ENCODE measurements at places on chromosomes 4 and X.

DNA sequence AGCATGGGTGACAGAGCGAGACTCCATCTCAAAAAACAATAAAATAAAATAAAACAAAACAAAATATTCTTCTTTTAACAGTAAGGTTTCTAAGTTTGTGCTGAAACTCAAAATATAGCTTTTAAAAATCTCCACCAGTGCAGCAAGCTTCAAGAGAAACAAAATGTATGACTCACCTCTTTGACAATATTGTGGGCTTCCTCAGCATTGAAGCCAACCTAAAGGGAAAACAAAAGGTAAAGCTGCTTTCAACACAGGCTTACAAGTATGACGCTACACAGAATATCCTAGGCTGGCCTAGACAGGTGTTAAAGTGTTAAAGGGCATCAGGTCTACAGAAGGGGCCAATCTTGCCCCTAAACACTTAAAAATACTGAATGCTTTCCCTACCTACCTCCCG is 1.2 kb downstream of the DYNLT3 start:
- no peaks in the 10 kb centered on the region for H3K4me1 ChIP-seq
- H3K27ac ChIP-seq = no peak overlapping the region

GRCh38 chr4:95544113-95545103 is 4.4 kb downstream of the UNC5C start:
- H3K27me3 ChIP-seq = peaks cover 9% of the 10 kb centered on the region
- H3K36me3 ChIP-seq = no peaks in the 10 kb centered on the region
- DNase-seq = no peak
- no peak overlapping the region for H3K4me3 ChIP-seq
- no peaks in the 10 kb centered on the region for H3K4me1 ChIP-seq

DNA sequence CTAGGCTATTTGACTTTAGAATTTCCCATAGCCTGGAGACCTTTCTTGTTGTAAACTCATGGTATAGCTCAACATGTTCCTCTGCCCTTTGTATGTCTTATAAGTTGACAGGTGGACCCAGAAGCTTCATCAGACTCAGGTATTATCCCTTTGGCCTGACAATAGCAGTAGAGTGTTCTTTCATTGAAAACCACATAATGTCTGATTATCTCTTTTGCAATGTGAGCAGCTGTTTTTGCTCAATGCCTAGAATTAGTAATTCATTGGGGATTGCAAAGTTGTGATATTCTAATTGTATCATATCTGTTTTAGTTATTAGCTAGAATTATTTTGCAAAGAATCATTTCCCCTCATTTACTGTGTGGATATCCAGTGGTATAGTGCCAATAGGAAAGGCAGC is 27.5 kb downstream of the TBC1D19 start:
- no peak for DNase-seq
- H3K27me3 ChIP-seq = no peaks in the 10 kb centered on the region
- no peaks in the 10 kb centered on the region for H3K36me3 ChIP-seq
- no peak overlapping the region for H3K4me3 ChIP-seq
- no peak overlapping the region for H3K27ac ChIP-seq

GRCh38 chr4:36274158-36274557 is 7.3 kb upstream of the DTHD1 start:
- DNase-seq = no peak
- no peak overlapping the region for H3K27ac ChIP-seq
- no peaks in the 10 kb centered on the region for H3K36me3 ChIP-seq
- H3K4me3 ChIP-seq = no peak overlapping the region
- no peaks in the 10 kb centered on the region for H3K27me3 ChIP-seq

- peaks cover 31% of the 10 kb centered on the region for H3K4me1 ChIP-seq
- H3K27me3 ChIP-seq = no peaks in the 10 kb centered on the region
- DNase-seq = no peak
Observed at GRCh38 chr4:25843340-25844097, 19.3 kb downstream of the SEL1L3 start.

- DNase-seq = no peak
- no peaks in the 10 kb centered on the region for H3K36me3 ChIP-seq
- H3K27me3 ChIP-seq = peaks cover 2% of the 10 kb centered on the region
Observed at GRCh38 chr4:90126805-90127204, 389 bp upstream of the CCSER1 start.

- H3K27me3 ChIP-seq = no peaks in the 10 kb centered on the region
- no peaks in the 10 kb centered on the region for H3K36me3 ChIP-seq
- no peaks in the 10 kb centered on the region for H3K4me1 ChIP-seq
- no peak overlapping the region for H3K4me3 ChIP-seq
- no peak overlapping the region for H3K27ac ChIP-seq
- no peak for DNase-seq
Observed at GRCh38 chr4:12880844-12881243, 603.3 kb downstream of the RAB28 start.

GRCh38 chr4:169229571-169230028 is 41.2 kb downstream of the SH3RF1 start:
- H3K4me3 ChIP-seq = no peak overlapping the region
- H3K27me3 ChIP-seq = no peaks in the 10 kb centered on the region
- no peaks in the 10 kb centered on the region for H3K36me3 ChIP-seq
- H3K4me1 ChIP-seq = peaks cover 4% of the 10 kb centered on the region

DNA sequence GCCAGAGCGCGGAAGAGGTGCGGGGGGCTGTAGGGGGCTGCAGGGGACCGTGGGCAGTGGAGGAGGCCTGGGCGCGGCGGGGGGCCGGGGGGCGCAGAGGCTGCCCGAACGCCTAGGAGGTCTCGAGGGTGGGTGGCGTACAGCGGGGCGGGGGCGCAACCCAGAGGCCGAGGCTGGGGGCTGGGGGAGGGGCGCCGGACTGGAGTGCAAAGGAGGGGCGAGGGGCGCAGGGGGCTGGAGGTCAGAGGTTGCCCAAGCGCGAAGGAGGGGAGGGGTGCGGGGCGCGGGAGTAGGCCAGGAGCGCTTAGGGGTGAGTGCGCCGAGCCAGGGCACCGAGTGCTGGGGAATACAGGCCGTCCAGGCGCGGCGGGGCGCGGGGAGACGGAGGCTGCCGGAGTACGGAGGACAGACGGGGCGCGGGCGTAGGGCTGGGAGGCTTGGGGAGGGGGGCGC is 255 bp downstream of the GYG2 start:
- H3K27ac ChIP-seq = no peak overlapping the region
- no peaks in the 10 kb centered on the region for H3K4me1 ChIP-seq
- no peaks in the 10 kb centered on the region for H3K36me3 ChIP-seq
- H3K27me3 ChIP-seq = no peaks in the 10 kb centered on the region
- no peak overlapping the region for H3K4me3 ChIP-seq
- DNase-seq = no peak

GRCh38 chr4:150632639-150633038 is 50.7 kb downstream of the MAB21L2 start:
- H3K27ac ChIP-seq = no peak overlapping the region
- no peak overlapping the region for H3K4me3 ChIP-seq
- H3K4me1 ChIP-seq = no peaks in the 10 kb centered on the region
- H3K36me3 ChIP-seq = no peaks in the 10 kb centered on the region
- H3K27me3 ChIP-seq = no peaks in the 10 kb centered on the region

DNA sequence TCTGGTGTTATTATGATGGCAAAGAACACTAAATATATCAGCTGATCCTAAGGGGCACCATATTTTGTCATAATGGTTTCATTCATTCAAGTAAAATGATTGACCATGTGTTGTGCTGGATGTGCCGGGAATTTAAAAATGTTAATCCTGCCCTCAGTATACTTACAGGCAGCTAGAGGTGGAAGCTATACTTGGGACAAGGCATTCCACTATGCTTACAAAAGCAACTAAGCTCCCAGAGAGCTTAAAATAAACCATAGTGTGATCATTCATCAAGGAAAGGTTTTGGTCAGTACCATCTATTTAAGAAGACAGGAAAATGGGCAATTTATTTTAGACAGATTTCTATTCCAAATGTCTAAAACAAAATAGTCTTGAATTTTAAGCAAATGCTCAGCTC is 46.4 kb downstream of the NR3C2 start:
- no peak overlapping the region for H3K4me3 ChIP-seq
- no peaks in the 10 kb centered on the region for H3K4me1 ChIP-seq
- H3K27me3 ChIP-seq = no peaks in the 10 kb centered on the region
- no peak overlapping the region for H3K27ac ChIP-seq
- H3K36me3 ChIP-seq = no peaks in the 10 kb centered on the region
- no peak for DNase-seq

GRCh38 chr4:81442484-81443085 is 29.1 kb downstream of the RASGEF1B start:
- no peak overlapping the region for H3K27ac ChIP-seq
- no peaks in the 10 kb centered on the region for H3K27me3 ChIP-seq
- DNase-seq = no peak
- H3K4me3 ChIP-seq = no peak overlapping the region

GRCh38 chr4:156956826-156957368 is 14.7 kb downstream of the PDGFC start:
- H3K4me3 ChIP-seq = no peak overlapping the region
- H3K4me1 ChIP-seq = no peaks in the 10 kb centered on the region
- no peak overlapping the region for H3K27ac ChIP-seq
- H3K36me3 ChIP-seq = no peaks in the 10 kb centered on the region
- no peaks in the 10 kb centered on the region for H3K27me3 ChIP-seq

DNA sequence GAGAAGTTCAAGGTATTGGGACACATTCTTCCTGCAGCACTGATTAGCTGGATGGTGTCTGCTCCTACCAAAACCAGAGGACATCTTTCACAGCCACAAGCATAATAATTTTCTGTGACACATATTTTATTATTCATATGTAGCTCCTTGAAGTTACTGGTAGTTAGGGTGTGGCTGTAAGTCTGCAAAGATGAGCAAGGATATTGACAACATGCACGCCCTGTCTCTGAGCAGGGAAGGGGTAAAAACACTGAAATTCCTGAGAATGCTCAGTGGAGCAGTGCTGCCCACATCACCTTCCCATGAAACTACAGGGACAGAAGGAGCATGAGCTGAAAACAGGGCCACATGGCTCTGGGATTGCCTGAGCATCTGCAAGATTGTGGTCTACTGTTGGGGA is 38.9 kb downstream of the PARM1 start:
- H3K4me1 ChIP-seq = peaks cover 33% of the 10 kb centered on the region
- H3K27me3 ChIP-seq = no peaks in the 10 kb centered on the region
- H3K27ac ChIP-seq = no peak overlapping the region
- no peak for DNase-seq
- H3K36me3 ChIP-seq = no peaks in the 10 kb centered on the region
- no peak overlapping the region for H3K4me3 ChIP-seq

DNA sequence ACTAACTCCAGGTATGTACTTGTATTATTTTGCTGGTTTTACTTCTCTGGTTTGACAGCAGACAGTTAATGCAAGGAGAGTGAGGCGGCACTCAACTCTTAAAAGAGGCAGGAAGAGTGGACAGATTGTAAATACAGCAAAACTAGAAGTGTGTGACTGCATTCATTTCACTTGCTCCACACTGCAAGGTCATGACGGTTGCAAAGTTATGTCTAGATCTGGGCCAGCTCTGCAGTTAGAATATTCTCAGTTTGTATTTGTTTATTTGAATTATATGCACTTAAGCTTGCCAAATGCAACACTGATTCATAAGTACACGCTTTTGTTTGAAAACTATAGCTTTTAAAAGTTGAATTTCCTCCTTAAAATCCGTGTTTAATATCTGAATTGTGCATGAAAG is 148.9 kb downstream of the STIM2 start:
- no peaks in the 10 kb centered on the region for H3K4me1 ChIP-seq
- no peak overlapping the region for H3K27ac ChIP-seq
- no peak overlapping the region for H3K4me3 ChIP-seq
- no peaks in the 10 kb centered on the region for H3K27me3 ChIP-seq
- DNase-seq = no peak

DNA sequence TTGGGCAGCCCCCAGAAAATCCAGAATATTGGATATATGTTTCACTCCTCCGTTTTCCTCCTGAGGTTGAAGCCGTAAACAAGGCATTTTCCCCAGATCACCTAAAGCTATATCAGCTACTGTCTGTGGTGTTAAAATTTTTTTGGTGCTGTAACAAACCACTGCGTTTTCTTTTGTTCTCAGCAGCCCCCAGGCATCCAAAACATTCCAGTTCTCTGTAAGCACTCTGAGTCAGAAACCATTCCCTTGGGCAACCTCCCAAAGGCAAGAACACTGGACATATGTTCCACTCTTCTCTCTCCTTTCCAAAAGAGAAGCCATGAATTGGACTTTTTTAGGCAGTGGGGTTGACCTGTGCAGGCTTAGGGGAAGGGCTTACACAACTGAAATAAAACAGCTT is 310.9 kb downstream of the MID1IP1 start:
- no peak overlapping the region for H3K4me3 ChIP-seq
- no peak for DNase-seq
- H3K4me1 ChIP-seq = no peaks in the 10 kb centered on the region
- no peaks in the 10 kb centered on the region for H3K36me3 ChIP-seq
- H3K27me3 ChIP-seq = no peaks in the 10 kb centered on the region

DNA sequence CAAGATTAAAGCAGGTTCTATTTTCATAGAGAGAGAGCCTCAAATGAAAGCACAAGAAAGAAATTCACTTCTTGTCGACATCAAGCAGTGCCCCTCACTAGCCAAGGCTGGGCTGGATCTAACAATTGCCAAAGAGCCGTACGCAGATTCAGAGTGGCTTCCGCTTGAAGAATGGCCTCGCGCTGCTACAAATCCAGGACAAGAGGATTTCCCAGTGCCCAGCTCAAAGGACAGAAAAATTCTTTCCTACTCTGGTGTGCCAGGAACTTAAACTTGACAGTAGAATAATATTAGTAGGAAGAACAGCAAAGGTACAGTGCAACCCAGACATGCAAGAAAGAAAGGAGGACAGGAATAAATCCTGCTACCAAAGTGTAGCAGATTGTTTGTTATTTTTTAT is 56.5 kb upstream of the PPARGC1A start:
- H3K36me3 ChIP-seq = no peaks in the 10 kb centered on the region
- no peak overlapping the region for H3K27ac ChIP-seq
- H3K27me3 ChIP-seq = no peaks in the 10 kb centered on the region
- DNase-seq = no peak
- no peak overlapping the region for H3K4me3 ChIP-seq

- H3K27ac ChIP-seq = no peak overlapping the region
- H3K27me3 ChIP-seq = no peaks in the 10 kb centered on the region
- no peaks in the 10 kb centered on the region for H3K4me1 ChIP-seq
- no peak for DNase-seq
- no peak overlapping the region for H3K4me3 ChIP-seq
Observed at GRCh38 chr4:123077330-123077729, 154.9 kb upstream of the NUDT6 start.

GRCh38 chr4:76526585-76526990 is 91.6 kb downstream of the SHROOM3 start:
- H3K27me3 ChIP-seq = no peaks in the 10 kb centered on the region
- no peak for DNase-seq
- H3K27ac ChIP-seq = no peak overlapping the region
- no peaks in the 10 kb centered on the region for H3K4me1 ChIP-seq

- no peaks in the 10 kb centered on the region for H3K4me1 ChIP-seq
- H3K4me3 ChIP-seq = no peak overlapping the region
- H3K36me3 ChIP-seq = no peaks in the 10 kb centered on the region
- no peak overlapping the region for H3K27ac ChIP-seq
Observed at GRCh38 chr4:47309165-47309564, 154.3 kb downstream of the COMMD8 start.

DNA sequence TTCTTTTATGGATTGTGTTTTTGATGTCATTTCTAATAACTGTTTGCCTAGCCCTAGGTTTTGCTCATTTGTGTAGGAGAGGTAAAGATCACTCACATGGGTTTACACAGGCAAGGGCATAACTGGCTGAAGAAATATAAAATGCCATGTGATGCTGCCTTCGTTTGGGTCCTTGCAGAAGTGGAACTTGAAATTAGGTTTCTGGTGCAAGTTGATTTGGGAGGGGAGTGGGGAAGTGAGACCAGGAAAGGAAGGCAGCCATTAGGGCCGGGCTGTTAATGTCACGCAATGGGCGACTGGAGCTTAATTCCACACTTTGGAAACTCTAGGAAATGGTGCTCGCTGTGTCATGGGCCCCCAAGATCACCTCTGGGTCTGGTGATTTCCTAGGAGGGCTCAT is 14.5 kb downstream of the CLCN4 start:
- no peaks in the 10 kb centered on the region for H3K27me3 ChIP-seq
- no peaks in the 10 kb centered on the region for H3K36me3 ChIP-seq
- H3K4me1 ChIP-seq = peaks cover 14% of the 10 kb centered on the region
- DNase-seq = no peak
- no peak overlapping the region for H3K27ac ChIP-seq
- H3K4me3 ChIP-seq = no peak overlapping the region

Data from GM12878 (cell line).